ENCODE measurements at places on chromosomes 2 and 18. TPM values are rescaled to one million over a fixed set of nuclear protein-coding genes. Genes with fewer than 3 reads are reported as not detected.

GRCh38 chr18:58552057-58552461 is 76.8 kb downstream of the ALPK2 start:
- no peak overlapping the region for H3K4me3 ChIP-seq
- H3K4me1 ChIP-seq, result no peaks in the 10 kb centered on the region
- no peak overlapping the region for H3K27ac ChIP-seq
- H3K27me3 ChIP-seq, result no peaks in the 10 kb centered on the region
- DNase-seq, result no peak
- no peaks in the 10 kb centered on the region for H3K36me3 ChIP-seq

- no peak overlapping the region for H3K4me3 ChIP-seq
- no peak for DNase-seq
- no peaks in the 10 kb centered on the region for H3K27me3 ChIP-seq
- peaks cover 56% of the 10 kb centered on the region for H3K36me3 ChIP-seq
Observed at GRCh38 chr2:15620340-15620739, 28.7 kb downstream of the DDX1 start.

DNA sequence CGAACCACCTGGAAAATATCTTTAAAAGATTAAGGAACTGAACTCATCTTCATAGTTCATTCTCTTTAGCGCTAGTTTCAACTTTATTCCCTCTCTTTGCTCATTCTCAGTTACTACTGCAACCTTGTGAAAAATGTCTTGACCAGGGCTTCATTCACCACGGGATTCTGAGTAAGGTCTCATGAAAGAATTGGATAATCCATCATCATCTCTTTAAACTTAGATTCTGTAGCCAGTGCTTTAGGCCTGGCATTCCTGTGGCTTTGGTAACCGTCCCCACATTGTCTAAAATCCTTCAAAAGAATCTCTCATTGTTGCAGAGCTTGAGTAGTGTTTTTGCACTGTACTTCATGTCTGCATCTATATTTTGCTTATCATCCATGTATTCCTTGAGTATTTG is 229.5 kb downstream of the ETAA1 start:
- H3K4me1 ChIP-seq, result no peaks in the 10 kb centered on the region
- no peak overlapping the region for H3K4me3 ChIP-seq
- H3K27me3 ChIP-seq, result no peaks in the 10 kb centered on the region
- no peak for DNase-seq

DNA sequence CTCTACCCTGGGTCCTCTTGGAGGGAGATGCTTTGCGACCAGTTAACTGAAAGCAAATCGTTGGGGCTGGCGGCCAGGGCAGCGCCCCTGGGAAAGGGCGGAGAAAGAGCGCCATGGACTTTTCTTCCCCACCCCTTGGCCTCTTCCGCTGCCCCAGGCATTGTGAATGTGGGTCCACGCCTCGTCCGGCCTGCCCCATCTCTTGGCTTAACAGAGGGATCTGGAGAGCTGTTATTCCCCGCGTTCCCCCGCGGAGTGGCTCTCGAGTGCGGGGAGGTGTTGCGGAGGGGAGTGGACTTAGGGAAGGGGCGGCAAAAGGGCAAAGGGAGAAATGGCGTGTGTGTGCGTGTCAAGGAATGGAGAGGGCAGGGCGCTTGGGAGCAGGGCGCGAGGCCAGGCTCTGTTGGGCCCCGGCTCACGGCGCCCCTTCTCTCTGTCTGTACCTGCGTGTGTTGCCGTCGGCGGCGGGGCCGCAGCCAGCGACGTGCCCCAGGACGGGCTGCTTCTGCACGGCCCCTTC is 6.6 kb downstream of the EMX1 start:
- H3K36me3 ChIP-seq, result no peaks in the 10 kb centered on the region
- H3K4me1 ChIP-seq, result peaks cover 18% of the 10 kb centered on the region
- H3K4me3 ChIP-seq, result no peak overlapping the region
- DNase-seq, result no peak
- peaks cover 53% of the 10 kb centered on the region for H3K27me3 ChIP-seq

DNA sequence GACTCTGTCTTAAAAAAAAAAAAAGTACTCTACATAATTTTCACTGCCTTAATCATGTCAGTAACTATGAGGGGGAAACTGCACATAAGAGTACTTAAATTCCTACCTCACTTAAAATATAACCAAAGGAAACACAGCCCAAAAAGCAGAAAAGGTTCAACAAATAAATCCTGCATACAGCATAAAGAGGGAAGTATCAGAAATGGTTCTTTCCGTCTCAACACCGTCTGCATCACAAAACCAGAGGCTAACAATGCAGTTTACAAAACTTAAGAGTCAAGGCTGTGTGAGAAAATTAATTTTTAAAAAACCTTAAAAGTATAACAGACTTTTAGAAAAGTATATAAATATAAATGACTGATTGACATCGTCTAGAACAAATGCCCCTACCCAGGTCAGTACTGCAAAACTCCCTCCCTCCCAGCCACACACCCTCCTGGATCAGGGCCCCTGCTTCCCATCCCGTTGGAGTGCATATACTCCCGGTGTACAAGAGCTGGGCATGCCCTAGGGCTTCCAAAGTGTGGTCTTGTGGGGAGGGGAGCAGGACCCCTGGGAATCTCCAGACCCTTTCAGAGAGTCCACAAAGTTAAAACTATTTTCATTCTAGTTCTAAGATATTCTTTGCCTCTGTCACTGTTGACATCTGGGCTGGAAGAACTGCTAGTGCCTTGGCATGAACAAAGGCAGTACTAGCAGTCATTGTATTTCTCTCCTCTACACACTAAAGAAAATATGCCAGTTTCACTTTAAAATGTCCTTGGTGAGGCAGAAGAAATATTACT is 67.0 kb upstream of the SERTAD2 start:
- H3K27me3 ChIP-seq, result no peaks in the 10 kb centered on the region
- no peaks in the 10 kb centered on the region for H3K4me1 ChIP-seq
- DNase-seq, result no peak
- H3K27ac ChIP-seq, result no peak overlapping the region

GRCh38 chr2:190458352-190459107 is 50.4 kb downstream of the MFSD6 start:
- no peak for DNase-seq
- H3K27ac ChIP-seq, result no peak overlapping the region
- no peaks in the 10 kb centered on the region for H3K36me3 ChIP-seq
- H3K4me1 ChIP-seq, result peaks cover 16% of the 10 kb centered on the region
- no peaks in the 10 kb centered on the region for H3K27me3 ChIP-seq

DNA sequence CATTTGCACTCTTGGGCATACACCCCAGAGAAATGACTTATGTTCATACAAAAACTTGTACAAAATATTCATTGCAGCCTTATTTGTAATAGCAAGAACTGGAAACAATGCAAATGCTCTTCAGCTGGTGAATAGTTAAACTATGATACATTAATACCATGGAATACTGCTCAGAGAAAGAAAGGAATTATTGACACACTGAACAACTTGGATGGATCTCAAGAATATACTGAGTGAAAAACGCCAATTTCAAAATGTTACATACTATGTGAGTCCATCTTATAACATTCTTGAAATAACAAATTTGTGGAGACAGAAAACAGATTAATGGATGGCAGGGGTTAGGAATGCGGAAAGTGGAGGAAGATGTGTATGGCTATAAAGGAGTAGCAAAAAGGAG is 17.2 kb downstream of the LNPK start:
- H3K4me3 ChIP-seq, result no peak overlapping the region
- no peaks in the 10 kb centered on the region for H3K4me1 ChIP-seq
- no peaks in the 10 kb centered on the region for H3K36me3 ChIP-seq
- no peak for DNase-seq
- no peaks in the 10 kb centered on the region for H3K27me3 ChIP-seq
- H3K27ac ChIP-seq, result no peak overlapping the region

DNA sequence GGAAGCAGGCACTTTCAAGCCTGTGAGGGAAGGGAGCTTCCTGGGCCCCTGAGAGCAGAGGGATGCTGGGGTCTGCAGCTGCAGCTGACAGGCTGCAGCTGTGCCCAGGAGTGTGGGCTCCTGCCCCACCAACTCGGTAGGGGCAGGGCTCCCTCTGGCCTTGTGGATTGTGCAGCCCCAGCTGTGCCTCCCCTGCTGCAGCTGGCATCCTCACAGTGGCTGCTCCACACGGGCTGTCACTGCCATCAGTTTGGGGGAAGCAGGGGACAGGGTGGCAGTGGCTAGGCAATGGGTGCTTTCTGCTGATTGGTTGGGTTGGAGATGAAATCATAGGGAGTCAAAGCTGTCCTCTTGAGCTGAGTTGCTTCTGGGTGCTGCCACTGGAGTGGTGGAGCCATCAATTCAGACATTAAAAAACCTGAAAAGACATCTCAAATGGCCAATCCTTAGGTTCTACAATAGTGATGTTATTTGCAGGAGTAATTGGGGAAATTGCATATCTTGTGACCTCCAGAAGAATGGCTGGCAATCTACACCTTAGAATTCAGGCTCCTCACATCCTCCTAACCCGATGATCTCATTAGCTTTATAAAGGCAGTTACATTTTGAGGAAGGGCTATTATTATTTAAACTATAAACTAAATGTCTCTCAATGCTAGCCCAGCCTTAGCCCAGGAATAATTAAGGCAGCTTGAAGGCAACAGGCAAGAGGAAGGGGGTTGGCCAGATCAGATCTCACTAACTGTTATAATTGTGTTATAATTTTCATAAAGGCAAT is 41.3 kb downstream of the FAM171B start:
- no peak overlapping the region for H3K4me3 ChIP-seq
- no peaks in the 10 kb centered on the region for H3K36me3 ChIP-seq
- H3K4me1 ChIP-seq, result no peaks in the 10 kb centered on the region
- no peak overlapping the region for H3K27ac ChIP-seq

GRCh38 chr2:235914756-235915155 is 253.4 kb downstream of the GBX2 start:
- no peak for DNase-seq
- no peaks in the 10 kb centered on the region for H3K4me1 ChIP-seq
- no peak overlapping the region for H3K27ac ChIP-seq
- H3K36me3 ChIP-seq, result no peaks in the 10 kb centered on the region

DNA sequence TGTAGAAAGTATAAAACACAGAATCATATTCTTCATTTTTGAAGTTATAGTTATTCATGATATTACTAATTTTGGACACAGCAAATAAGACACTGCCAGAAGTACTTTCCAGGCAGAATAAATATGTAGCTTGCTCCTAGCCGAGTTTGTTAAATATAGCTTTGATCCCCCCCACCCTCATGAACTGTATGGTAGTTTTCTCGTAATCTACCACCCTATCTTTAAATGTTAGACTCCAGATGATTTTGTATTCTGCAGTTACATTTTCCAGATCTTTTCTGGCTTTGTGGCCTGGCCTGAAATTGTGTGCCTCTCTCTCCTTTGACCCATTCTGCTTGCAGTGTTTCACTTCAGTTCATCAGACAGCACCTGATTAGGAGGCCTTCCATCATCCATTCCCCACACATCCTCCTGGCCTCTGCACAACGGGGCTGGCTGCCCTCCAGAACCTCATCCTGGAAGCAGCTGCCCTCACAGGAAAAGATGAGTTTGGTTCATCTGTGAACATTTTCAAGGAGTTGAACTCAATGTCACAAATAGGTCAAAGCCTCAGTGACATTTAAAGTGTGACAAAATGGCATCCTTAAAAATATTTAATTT is 4.7 kb upstream of the KCNJ3 start:
- no peaks in the 10 kb centered on the region for H3K4me1 ChIP-seq
- H3K4me3 ChIP-seq, result no peak overlapping the region
- H3K36me3 ChIP-seq, result no peaks in the 10 kb centered on the region
- peaks cover 13% of the 10 kb centered on the region for H3K27me3 ChIP-seq

DNA sequence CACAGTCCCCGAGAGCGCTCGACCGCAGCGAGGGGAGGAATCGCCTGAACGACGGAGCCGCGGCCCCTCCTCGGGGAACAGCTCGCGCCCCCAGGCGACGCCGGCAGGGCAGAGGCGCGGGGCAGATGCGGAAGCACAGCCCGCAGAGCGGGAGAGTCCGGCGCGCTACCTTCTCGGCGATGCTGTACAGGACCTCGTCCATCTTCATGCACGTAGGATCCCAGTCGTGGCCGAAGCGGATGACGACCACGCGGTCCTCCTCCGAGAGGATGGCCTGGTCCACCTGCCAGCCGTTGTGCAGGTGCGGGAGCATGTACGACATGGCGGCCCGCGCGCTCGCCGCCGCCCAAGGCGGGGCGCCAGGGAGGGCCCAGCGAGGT is 302 bp downstream of the TXNL4A start:
- H3K4me3 ChIP-seq, result peak overlapping the region; percentile 78
- no peaks in the 10 kb centered on the region for H3K27me3 ChIP-seq
- H3K27ac ChIP-seq, result peak overlapping the region; percentile 94
- peaks cover 24% of the 10 kb centered on the region for H3K4me1 ChIP-seq
- H3K36me3 ChIP-seq, result no peaks in the 10 kb centered on the region
- DNase-seq, result peak; percentile 59

DNA sequence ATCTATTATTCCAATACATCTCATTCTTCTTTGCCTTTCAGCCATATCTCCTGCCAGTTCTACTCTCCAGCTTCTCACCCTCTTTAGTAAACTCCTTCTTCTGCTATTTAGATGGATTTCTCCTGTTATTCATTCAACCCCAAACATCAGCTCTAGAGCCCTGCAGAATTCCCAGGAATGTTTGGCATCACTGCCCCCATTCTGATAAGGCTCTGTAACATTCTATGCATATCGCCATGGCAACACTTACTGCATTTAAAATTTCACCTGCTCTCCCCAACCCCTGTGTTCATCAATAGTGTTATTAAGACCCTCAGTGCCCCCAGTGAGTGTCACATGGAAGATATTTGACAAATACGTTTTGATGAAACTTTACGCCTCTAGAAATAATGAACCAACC is 28.6 kb downstream of the LRATD1 start:
- H3K36me3 ChIP-seq, result no peaks in the 10 kb centered on the region
- no peaks in the 10 kb centered on the region for H3K4me1 ChIP-seq
- no peak overlapping the region for H3K27ac ChIP-seq
- no peak overlapping the region for H3K4me3 ChIP-seq

GRCh38 chr18:58143386-58143785 is 99.4 kb downstream of the NEDD4L start:
- peaks cover 6% of the 10 kb centered on the region for H3K4me1 ChIP-seq
- H3K27me3 ChIP-seq, result no peaks in the 10 kb centered on the region
- no peak overlapping the region for H3K4me3 ChIP-seq
- no peaks in the 10 kb centered on the region for H3K36me3 ChIP-seq

GRCh38 chr2:216210701-216211540 is 101.8 kb downstream of the XRCC5 start:
- H3K36me3 ChIP-seq, result peaks cover 18% of the 10 kb centered on the region
- no peaks in the 10 kb centered on the region for H3K27me3 ChIP-seq
- H3K4me3 ChIP-seq, result no peak overlapping the region
- no peak overlapping the region for H3K27ac ChIP-seq

- H3K36me3 ChIP-seq, result no peaks in the 10 kb centered on the region
- H3K4me1 ChIP-seq, result no peaks in the 10 kb centered on the region
- H3K27ac ChIP-seq, result no peak overlapping the region
- DNase-seq, result no peak
- no peak overlapping the region for H3K4me3 ChIP-seq
Observed at GRCh38 chr18:74766251-74766650, 168.6 kb downstream of the ZNF407 start.

GRCh38 chr18:37397814-37398213 is 167.8 kb downstream of the CELF4 start:
- H3K27ac ChIP-seq, result no peak overlapping the region
- H3K27me3 ChIP-seq, result no peaks in the 10 kb centered on the region
- no peaks in the 10 kb centered on the region for H3K36me3 ChIP-seq
- peaks cover 7% of the 10 kb centered on the region for H3K4me1 ChIP-seq

Gene ASB18
- not detected for total RNA-seq

Gene TEKT4
- 0.27 TPM for total RNA-seq

Gene DHRS9
- total RNA-seq, result 0.54 TPM

Gene CNGA3
- total RNA-seq, result 0.54 TPM

Gene FAM168B
- 151 TPM for total RNA-seq

Gene SERPINB3
- not detected for total RNA-seq

Measured in thyroid gland (tissue), 4 donors.